ENCODE measurements at places on chromosomes 7 and 10.

DNA sequence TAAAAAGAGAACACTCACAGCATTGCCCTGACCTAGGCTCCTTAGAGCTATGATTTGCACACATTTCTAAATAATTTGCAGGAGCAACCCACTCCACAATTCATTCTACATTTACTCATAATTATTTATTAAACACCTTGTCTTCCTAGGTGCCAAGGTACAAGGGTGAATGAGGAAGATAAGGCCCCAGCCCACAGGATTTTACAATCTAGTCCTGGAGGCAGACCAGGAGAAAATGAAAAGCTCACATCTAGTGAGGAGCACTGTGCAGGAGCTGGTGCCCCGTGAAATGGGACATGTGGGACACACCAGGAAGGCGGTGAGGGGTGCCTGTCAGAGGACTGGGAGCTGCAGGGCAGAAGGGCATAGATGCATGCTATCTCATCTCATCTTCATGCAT, 59.7 kb upstream of the LRRC18 start:
- DNase-seq: no peak

DNA sequence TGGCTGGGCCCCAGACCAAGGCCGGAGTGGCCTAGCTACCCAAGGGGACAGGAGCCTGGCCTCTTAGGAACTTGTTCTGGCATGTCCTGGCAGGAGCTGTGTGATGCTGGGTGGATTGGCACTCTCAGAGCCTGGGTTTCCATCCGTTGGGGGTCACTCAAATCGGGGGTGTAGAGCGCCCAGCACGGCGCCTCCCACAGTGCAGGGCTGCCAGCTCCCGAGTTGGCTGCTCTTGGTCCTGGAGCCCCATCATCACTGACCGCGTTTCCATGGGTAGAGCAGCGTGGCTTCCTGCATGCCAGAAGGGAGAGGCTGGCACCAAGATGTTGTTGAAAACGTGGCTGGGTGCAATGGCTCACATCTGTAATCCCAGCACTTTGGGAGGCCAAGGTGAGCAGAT, 70.3 kb downstream of the UNCX start:
- DNase-seq: no peak

- no peak for DNase-seq
Measured at GRCh38 chr7:152521420-152522337, 85.9 kb upstream of the KMT2C start.

- no peak for DNase-seq
Measured at GRCh38 chr7:100641463-100641859, at the start of gene TFR2. TSS of gene TFR2 (minus strand) at chr7:100641552. CDS start at chr7:100641509, 43 bp downstream.

- DNase-seq: no peak
Measured at GRCh38 chr7:122750389-122750788, 47.7 kb upstream of the RNF148 start.

DNA sequence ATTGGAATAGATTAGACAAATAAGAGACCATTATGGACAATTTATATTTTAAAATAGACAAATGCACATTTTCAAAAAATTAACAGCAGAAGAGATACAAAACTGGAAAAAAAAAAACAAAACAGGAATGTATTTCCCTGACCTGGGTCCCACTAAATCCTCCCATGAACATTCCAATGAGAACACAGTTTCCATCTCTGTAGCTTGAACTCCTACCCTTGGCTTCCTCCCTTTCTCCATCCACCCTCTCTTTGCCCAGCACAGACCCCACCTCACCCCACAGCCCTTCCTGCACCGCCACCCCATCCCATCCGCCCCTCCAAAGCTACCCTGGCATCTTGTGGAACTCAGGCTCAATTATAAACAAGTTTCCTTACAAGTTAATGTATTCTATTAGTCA, 71.2 kb upstream of the MPP7 start:
- no peak for DNase-seq

GRCh38 chr7:6508539-6508938, 42.7 kb downstream of the GRID2IP start:
- DNase-seq: no peak

GRCh38 chr10:38605153-38605661, 511.1 kb downstream of the ZNF37A start:
- no peak for DNase-seq

DNA sequence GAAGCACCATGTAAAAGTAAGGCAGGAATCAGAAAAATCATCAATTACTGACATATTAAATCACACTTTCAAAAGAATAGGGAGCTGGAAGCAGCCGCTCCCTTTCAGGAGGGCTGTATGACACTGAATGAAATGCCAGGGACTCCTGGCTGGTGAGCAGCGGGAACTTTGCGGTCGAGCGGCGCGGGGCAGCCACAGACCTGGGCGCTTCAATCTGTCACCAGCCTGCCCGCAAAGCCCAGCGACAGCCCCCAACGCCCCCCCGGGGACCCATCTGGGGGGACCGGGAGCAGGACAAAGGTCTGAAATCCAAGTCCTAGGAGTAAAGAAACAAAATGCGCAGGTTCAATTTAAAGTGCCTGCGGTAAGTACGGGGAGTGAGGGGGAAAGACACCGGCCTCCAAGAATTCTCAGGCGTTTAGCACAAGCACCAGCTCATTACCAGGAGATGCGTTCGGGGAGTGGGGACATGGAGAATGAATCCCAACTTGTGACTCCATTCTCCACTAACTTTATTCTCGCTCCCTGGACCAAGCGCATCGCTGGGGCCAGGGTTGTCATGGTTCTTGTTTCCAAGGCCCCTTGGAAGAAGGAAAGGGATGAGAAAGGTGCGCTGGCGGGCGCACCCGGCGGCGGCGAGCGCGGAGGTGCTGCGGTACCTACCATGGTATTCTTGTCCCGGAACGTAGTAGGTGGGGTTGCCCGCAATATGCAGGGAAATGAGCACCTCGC, 824 bp downstream of the RELN start:
- no peak for DNase-seq

GRCh38 chr7:40199076-40199802, 64.4 kb downstream of the SUGCT start:
- DNase-seq: no peak

DNA sequence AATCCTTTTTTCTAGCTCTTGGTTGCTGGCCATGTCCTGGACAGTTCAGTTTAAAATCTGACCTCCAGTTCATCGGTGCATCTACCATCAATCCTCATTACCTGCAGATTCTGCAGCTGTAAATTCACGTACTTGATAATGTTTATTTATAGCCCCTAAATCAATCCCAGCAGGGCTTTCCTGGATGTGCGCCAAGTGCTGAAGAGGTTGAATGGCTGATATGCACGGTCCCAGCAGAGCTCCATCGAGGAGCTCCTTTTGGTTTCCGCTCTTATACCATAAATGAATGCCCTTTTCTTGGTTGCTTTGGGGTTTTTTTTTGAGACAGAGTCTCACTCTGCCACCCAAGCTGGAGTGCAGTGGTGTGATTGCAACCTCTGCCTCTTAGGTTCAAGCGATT, 91.2 kb upstream of the CCZ1B start:
- no peak for DNase-seq

Data from DND-41 (cell line).